Esophagus squamous epithelium (tissue), 5 donors: ENCODE measurements at places on chromosomes 4 and X.

- DNase-seq, result no peak
Measured at GRCh38 chr4:70994387-70995099, 1.1 kb downstream of the DCK start.

GRCh38 chr4:17583941-17584340, 6.9 kb downstream of the LAP3 start:
- DNase-seq, result no peak

- no peak for DNase-seq
Measured at GRCh38 chr4:148216866-148217814, 225.1 kb downstream of the NR3C2 start.

DNA sequence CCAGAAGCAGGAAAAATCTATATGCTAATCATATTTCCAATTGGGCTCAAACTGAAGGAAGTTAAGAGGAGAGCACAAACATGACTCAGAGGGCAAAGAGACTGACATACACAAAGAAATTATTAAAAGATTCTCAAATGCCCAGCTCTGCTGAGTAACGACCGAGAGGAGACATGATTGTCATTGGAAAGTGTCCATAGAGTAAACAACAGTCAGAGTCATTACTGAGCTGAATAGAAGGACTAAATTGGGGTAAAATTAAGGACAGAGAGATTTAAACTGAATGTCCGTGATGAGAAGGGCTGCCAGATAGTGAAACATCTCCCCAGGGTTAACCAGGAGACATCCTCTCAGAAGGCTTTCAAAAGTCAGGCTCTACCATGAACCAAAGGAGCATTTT, 111.2 kb upstream of the GALNT7 start:
- no peak for DNase-seq

DNA sequence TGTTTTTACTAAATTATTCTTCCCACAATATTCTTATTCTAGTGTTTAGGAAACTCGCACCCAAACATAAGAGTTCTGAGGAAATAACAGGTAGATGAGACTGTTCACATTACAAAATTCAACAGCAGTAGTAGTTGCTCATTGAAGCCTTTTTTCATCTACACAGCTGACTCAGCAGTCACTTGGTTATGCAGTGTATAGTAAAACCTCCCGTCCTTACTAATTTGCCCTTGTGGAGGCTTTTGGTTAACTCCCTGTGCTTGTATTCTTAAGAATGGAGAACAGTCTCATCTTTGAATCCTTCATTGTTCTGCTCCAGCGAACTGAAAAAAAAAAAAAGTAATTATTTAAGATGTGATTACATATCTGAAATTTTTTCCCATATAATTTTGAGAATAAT, 1716.6 kb downstream of the PCDH7 start:
- no peak for DNase-seq

GRCh38 chrX:135982860-135983259, 2.4 kb upstream of the SLC9A6 start:
- DNase-seq, result no peak

DNA sequence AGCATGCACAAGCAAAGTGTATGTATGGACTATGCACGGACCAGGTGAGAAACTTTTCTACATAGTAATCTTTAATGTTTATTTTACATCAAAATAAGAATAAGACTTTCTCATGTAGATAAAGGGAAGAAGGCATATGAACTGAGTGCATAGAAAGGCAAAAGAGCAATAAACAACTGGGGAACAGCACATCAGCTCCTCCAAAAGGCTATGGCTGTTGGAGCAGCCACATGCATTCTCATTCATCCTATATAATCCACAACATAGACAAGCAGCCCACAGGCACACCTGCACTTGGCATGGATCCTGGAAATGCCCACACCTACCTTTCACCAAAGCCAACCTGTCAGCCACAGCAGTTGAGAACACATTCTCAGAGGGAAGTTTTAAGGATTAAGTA, 586.9 kb upstream of the INTU start:
- no peak for DNase-seq
